ENCODE measurements at places on chromosomes 13 and 19.

GRCh38 chr19:19514215-19514657 lies 1.1 kb downstream of the TSSK6 start:
- DNase-seq: no peak

DNA sequence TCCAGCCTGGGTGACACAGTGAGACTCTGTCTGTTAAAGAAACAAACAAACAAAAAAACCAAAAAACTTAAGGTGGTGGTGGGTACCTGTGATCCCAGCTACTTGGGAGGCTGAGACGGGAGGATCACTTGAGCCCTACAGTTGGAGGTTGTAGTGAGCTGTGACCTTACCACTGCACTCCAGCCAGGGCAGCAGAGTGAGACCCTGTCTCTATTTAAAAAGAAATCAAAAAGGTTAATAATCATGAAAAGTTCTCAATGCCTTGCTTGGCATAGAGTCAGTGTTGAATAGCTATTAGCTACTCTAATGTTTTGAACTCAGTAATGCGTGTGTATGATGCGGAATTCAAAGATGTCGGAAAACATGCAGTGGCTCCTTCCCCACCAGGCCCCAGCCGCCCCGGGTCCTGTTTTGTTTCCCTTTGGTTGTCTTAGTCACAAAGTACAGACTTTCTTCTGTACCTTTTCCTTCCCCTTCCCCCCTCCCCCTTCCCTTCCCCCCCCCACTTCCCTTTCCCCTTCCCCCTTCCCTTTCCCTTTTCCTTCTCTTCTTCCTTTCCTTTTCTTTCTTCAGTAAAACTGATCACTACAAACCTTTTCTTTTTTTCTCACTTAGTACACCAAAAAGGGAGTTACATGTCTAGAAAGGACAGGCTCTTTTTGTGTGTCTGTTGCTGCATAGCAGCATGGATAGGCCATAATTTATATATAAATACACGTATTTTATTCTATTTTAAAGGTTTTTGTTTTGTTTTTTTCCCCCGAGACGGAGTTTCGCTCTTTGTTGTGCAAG lies 35.2 kb downstream of the DNM2 start:
- no peak for DNase-seq

- DNase-seq: no peak
Observed at GRCh38 chr19:1672038-1672768, 19.8 kb upstream of the TCF3 start.

DNA sequence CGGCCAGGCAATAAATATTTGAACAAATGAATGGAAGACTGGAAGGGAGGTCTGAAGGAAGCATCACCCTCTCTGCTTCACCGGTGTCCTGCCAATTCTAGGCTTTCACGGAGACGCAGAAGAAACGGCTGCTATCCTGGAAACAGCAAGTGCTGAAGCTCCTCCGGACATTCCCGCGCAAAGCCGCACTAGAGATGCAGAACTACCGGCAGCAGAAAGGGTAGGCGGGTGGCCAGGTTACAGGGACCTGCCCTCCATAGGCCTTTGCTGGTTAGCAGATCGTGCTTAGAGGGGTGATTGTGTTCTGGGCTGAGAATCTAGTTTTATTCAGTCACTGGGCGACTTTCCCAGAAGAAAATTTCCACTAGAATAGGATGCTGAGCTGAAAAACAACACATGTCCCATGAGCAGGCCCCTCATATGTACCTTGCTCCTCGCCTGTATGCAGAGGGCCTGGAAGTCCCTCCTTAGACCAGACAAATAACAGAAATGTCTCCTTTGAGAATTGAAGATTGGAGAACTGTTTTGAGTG lies 11.0 kb downstream of the PAF1 start:
- no peak for DNase-seq

DNA sequence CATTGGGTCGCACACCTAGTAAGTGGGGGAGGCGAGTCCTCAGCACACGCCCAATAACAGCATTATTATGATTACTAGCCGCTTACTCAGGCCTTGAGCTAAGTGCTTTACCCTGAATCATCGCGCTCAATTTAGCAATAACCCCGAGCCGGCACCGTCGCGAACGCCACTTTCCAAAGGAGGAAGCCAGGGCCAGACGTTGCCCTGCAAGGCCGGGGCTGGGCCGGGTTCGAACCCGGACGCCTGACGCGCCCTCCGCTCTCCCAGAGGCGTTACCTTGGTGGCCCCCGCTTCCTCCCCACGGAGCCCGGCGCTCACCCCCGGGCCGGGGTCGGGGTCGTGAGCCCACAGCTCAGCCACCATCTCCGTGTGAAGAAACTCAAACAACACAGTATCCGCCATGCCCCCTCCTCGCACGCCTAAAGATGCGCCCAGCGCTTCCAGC lies at the start of gene TRAPPC6A:
Gene TRAPPC6A, minus strand, starts transcription at position 421 of the 445 bp plus-strand sequence. Its CDS starts 19 bp downstream, at position 402.
- DNase-seq: no peak

DNA sequence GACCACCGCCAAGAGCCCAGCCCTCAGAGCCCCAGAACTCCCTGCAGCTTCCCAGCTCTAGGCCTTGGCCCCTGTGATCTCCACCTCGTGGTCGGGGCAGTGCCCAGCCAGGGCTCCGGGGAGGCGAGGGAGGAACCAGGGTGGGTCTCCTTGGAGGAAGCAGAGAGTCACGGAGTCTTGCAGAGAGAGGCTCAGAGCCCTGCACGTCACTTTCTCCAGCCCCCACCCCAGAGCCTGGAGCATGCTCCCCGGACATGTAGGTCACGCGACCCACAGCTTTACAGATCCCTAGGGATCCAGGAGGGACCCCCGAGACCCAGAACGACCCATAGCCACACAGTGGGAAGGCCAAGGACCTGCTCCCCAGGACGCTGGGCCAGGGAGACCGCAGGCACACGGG lies 11.9 kb downstream of the GADD45B start:
- no peak for DNase-seq

DNA sequence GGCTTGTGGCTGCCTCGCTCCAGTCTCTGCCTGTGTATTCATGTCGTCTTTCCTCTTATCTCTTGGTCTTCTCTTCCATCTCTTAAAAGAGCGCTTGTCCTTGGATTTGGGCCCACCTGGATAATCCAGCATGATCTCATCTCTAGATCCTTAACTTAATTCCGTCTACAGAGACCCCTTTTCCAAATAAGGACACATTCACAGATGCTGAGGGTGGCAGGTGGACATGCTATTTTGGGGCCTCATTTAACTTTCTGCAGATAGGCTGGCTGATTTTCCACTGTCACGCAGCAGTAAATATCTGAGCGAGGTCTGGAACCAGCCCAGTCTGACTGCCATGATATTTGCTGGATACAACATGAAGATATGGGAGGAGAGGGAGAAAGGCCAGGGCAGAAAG lies 41.5 kb upstream of the TSHZ3 start:
- no peak for DNase-seq

GRCh38 chr13:63448692-63449091 lies 2033.0 kb upstream of the PCDH20 start:
- no peak for DNase-seq

DNA sequence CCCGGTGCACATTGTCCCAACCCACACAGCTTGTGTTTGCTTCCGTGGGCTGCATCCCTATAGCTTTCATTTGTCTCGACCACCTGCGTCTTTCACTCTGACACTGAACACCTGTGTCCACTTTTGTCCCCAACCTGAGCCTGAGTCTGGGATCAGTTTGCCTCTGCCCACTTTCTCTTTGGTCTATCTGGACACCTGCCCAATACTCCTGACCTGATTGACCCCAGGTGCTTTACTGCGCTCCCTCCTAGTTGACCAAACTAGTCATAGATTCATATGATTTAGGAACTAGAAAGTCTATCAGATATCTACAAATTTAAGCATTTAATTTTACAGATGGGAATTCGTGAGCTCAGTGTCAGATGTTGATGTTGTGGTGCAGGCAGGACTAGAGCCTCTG lies 209.9 kb downstream of the DCT start:
- no peak for DNase-seq

DNA sequence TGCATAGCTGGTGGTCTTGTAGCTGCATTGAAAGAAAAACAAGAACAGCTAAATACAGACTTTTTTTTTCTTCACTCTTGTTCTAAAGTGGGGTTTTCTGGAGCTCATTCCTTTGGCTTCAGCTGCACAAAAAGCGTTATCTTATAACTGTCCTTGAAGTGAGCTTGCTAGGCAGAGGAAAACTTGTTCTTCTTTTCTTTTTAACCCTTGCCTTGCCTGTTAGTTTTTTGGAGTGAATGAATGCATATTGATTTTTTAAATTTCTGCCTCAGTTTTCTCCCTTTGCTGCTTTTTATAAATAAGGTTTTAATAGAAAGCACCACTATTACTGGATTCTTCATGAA lies 1.5 kb downstream of the ZNF765 start:
- no peak for DNase-seq

DNA sequence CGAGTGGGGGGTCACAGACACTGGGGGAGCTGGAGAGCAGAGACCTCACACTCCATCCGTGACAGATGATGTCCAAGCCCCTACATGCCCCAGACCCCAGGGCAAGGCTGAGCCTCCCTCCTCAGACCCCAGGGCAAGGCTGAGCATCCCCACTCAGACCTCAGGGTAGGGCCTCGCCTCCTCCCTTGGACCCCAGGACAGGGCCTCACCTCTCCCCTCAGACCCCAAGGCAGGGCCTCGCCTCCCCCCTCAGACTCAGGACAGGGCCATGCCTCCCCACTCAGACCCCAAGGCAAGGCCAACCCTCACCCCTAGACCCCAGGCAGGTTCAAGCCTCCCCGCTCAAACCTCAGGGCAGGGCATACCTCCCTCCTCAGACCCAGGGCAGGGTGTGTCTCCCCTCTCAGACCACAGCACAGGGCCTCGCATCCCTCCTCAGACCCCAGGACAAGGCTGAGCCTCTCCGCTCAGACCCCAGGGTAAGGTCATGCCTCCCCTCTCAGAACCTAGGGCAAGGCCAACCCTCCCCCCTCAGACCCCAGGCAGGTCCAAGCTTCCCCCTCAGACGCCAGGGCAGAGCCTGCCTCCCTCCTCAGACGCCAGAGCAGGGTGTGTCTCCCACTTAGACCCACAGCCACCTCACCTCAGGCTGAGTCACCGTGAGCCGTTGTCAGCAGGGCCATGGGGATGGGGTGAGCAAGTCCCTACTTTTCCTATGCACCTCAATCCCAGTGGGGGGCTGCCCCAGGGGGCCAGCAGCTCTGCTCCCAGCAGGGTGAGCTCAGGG lies 1.7 kb upstream of the S1PR4 start:
- no peak for DNase-seq

Data from globus pallidus (tissue), 1 donor.